ENCODE measurements at places on chromosomes 5 and 9.

DNA sequence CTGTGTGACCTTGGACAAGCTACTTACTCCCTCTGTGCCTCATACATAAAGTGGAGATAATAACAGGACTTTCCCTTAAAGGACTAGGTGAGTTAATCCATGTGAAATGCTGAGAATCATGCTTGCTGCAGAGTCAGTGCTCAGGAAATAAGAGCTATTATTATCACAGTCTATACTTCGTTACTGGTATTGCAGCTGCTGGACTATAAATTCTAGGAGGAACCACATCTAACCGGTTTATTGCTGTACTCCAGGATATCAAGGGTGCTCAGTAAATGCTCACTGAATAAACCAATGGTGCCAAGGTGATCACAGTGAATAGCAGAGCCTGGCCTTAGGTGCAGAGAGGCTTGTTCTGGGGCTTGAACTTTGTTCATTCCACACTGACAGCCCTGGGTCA is 69.3 kb downstream of the HSPA4 start:
- DNase-seq, result peak; percentile 14

- peak; percentile 90 for DNase-seq
Observed at GRCh38 chr5:89878140-89879132, 531.1 kb downstream of the CETN3 start.

GRCh38 chr9:2356041-2356790 is 265.4 kb upstream of the VLDLR start:
- no peak for DNase-seq

GRCh38 chr9:80294955-80295354 is 723.2 kb downstream of the TLE4 start:
- DNase-seq, result no peak

DNA sequence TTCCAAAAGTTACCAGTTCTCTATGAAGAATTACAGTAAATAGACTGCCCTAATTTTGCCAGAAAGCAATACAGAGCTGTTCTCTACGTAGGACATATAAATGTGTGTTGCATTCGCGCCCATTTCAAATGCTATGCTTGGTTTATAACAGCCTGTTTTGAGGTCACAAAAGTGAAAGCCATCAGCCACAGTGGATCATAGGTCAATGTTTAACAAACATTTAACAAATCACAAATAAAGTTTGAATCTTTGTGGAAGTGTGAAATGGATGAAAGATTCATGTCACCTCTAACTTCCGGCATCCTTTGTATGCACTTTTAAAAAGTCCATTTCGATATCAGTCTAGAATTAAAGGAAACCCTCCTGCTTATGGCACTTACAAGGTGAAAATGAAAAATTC is 371.3 kb downstream of the GLIS3 start:
- no peak for DNase-seq

- DNase-seq, result peak; percentile 51
Observed at GRCh38 chr5:66540078-66540477, 56.1 kb upstream of the MAST4 start.

GRCh38 chr9:38000735-38001134 is 68.3 kb downstream of the SHB start:
- DNase-seq, result no peak

GRCh38 chr5:163916376-163916775 is 411.0 kb downstream of the MAT2B start:
- no peak for DNase-seq

DNA sequence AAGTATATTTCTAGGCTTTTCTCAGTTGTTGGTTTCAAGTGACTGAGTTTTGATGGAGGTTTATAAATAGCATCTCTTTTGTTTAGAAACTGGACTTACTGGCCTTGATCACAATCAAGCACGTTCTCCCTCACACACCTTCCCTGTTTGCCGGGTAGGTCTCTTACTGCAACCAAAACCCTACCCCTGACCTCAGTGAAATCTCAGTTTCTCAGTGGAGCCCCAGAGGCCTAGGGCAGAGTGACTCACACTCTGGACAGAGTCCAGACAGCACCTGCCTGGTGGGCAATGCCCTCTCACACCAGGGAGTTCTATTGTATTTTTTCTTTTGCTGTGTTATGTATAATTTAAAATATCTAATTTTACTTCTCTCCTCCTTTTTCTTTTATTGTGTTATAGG is 48.4 kb upstream of the EPB41L4B start:
- no peak for DNase-seq

GRCh38 chr5:32342656-32343055 is 29.9 kb upstream of the MTMR12 start:
- DNase-seq, result no peak

GRCh38 chr9:101326035-101326434 is 58.8 kb downstream of the BAAT start:
- DNase-seq, result no peak

DNA sequence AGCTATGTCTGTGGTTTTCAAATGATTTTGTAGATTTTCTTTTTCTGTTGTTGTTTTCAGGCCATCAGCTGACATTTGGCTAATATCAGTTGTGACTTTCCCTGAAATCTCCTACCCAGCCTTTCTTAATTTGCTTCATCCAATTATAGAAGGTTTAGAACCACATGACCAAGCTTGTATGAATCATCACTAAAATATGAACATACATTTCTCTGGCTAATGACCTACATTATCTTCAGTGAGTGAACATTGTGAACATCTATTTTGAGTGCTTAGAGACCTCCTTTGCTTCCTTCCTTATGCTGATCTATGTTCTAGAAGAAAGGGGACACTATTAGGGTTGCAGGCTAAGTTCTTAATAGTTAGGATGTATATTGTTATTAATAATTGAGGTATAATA is 532.5 kb downstream of the RAB3C start:
- peak; percentile 36 for DNase-seq

DNA sequence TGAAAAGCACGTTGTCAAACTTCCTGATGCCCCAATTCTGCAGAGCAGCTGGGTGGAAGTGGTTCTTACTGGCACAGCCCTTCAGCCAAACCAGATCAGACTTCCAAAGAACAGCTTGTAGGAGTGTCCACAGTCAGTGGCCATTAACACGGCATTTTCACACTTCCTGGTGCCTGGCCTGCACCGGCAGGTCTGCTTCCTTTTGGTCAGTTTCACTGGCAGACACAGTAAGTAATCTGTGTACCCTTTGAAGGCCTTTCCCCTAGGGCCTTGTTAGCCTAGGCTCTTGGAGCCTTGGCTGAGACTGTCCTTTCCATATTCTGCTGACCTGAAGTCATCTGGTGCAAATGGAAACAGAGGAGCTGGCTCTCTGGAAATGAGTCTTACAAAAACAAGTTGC is 297.5 kb upstream of the TNC start:
- DNase-seq, result no peak

GRCh38 chr5:151480384-151481293 is 33.2 kb downstream of the SLC36A1 start:
- DNase-seq, result peak; percentile 96

DNA sequence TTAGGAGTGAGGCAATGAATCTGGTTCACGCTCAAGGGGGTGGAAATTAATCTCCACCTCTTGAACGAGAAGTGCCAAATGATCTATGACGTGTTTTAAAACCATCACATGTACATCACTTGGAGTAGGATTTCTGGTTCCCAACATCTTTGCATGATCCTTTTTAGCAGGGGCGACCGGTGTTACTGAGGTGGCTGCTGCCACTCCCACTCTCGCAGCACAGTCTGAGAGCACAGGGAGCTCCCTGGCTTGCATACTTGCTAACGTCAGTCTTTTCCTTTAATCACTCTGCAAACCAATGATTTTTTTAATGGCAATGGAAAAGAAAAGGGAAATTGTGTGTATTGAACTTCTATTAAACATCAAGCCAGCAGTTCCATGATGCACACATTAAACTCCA is 624.4 kb downstream of the IRX1 start:
- no peak for DNase-seq

GRCh38 chr9:72315510-72316311 is 49.3 kb downstream of the ZFAND5 start:
- peak; percentile 74 for DNase-seq

DNA sequence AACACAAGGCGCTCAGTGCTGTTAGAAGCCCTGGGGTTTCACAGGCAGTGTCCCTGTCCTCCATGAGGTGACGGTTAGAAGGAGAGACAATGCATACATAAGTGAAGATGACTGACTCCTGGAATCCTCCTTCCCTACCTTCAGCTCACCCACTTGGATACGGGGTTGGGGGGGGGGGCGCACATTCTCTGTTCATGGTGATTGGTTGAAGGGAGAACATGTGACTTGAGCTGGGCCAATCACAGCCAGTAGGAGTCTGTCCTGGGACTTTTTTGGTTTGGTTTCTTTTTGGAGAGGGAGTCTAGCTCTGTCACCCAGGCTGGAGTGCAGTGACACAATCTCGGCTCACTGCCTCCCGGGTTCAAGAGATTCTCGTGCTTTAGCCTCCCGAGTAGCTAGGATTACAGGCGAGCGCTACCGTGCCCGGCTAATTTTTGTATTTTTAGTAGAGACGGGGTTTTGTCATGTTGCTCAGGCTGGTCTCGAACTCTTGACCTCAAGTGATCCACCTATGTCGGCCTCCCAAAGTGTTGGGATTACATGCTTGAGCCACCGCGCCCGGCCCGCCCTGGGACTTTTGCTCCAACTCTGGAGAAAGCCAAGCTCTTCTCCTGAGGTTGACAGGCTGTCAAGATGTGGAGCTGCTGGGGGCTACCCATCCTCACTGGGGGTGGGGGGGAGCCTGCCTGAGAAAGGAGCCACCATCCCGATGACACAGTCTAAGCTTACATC is 30.8 kb downstream of the SH3PXD2B start:
- no peak for DNase-seq

DNA sequence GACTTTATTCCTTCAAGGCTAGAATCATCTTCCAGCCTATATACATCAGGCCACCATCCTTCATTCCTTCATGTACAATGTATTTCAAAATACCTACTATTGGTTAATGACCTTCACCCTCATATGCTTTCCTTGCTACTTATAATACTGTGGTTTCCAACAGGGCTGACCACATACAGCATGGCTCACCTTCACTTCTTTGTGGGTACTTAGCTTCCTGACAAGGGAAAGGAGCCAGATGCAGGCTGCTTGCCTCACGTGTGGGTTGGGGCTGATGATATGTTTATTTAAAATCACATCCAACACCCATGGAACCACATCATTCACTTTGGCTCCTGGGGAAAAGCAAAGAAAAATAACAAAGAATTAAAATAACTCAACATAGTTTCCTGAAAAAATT is 63.9 kb upstream of the OR2K2 start:
- no peak for DNase-seq

GRCh38 chr9:129803676-129804060 is 684 bp downstream of the TOR1B start:
- peak; percentile 33 for DNase-seq

DNA sequence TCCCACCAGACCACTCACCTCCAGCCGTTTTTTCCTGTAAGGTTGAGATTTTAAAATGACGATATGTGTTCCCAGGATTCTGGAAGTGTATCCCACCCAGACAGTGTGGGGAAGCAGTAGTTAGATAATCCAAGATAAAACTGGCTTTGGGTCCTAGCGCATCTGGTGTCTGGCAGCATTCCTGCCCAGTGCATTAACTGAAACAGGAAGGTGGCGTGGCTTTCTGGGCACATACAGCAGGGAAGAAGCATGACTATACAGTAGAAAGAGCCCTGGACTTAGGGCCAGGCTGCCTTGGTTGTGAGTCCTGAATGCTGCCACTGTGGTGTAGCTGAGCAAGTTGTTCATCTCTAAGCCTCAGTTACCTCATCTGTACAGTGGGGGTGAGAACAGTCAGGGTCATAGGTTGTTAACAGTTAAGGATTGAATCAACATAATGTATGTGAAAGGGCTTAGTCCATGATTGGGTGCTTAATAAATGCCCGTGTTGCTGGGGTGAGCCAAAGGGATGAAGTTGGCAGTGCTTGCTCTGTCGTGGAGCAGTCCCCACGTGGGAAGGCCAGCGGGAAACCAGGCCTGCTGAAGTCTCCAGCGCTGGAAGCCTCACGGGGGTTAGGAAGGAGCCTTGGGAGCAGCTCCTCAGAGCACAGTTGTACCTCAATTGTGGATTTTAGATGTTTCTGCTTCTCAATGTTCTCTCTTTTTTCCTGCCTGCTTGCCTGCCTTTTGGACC is 18.0 kb downstream of the CLTA start:
- DNase-seq, result peak; percentile 74

DNA sequence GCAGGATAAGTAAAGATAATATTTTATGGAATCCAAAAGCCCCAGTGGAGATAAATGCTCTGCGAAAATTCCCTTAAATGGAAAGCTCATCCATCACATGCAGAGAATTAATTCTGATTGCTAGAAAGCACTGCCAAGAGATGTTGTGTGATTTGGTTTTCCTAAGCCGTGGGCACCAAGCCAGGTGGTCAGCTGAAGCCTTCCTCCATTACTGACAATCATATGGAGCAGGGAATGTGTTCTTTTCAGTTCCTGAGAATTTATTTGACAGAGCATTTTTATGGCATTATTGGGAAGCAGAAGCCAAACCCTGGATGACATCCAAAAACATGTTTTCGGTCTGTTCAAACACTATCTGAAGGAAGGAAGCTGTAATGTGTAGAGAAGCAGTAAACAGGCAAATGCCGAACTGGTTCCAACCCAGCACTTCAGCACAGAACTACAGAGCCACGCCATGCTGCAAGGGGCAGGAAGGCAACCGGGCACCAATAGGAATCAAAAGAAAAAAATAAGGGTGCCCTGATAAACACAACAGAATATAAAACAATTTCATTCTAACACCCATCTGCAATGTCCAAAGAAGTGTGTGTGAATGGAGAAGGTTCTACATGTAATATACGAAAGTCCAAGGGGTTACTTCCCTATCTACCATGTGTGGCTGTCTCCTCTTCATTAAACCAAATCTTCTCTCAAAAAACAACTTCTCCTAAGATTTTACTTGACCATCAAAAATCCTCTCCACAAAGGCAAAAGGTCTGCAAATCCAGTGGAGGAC is 12.3 kb downstream of the ARSB start:
- DNase-seq, result peak; percentile 21

GRCh38 chr5:105695941-105696340 is 1974.8 kb downstream of the EFNA5 start:
- no peak for DNase-seq

DNA sequence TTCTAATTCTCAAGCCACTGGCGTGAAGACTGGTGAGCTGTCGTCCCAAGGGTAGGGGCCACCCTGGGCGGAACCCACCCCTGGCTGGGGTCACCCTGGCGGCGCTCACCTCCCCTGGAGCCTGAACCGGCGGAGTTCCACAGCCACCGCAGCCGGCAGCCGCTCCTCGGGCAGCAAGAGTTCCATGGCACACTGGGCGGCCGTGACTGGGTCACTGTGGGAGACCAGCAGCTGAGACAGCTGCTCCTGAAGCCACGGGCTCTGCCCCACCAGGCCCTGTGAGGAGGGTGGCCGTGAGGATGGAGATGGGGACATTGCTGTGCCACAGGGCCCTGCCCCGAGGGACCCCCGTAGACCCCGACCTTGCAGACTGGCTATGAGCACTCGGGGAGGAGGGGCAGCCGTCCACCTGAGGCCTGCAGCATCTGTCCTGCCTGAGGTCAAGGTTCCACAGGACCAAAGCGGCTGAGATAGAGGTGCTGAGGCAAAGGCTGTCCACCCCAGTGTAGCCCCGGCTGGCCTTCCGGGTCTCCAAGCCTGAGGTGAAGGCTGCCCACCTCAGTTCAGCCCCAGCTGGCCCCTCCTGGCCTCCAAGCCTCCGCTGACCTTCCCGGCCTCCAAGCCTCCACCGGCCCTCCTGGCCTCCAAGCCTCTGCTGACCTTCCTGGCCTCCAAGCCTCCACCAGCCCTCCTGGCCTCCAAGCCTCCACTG is 50.6 kb upstream of the NRARP start:
- DNase-seq, result no peak
